Neural crest cell (in vitro differentiated cells): ENCODE measurements at places on chromosomes 6 and 20. TPM values are rescaled to one million over a fixed set of nuclear protein-coding genes. Genes with fewer than 3 reads are reported as not detected.

Gene PLA2G7
- 0.26 and 0.27 TPM in 2 replicates for total RNA-seq

Gene CTAGE9
- not detected in 2 replicates for total RNA-seq

Gene DDO
- not detected in 2 replicates for total RNA-seq

Gene FAM209B
- 0.55 TPM in 1 of 2 replicates, not detected in the other for total RNA-seq

Gene BNIP5
- total RNA-seq: not detected in 2 replicates

Gene ANGPT4
- 0.07 TPM in 1 of 2 replicates, not detected in the other for total RNA-seq

Gene PNPLA1
- total RNA-seq: not detected in 2 replicates

Gene ZC2HC1B
- total RNA-seq: not detected in 2 replicates

Gene COX7A2
- total RNA-seq: 346 and 360 TPM in 2 replicates

Gene B3GALT4
- 2.0 and 2.8 TPM in 2 replicates for total RNA-seq

Gene MUC21
- total RNA-seq: not detected in 2 replicates

Gene SPATA25
- 0.41 and 2.2 TPM in 2 replicates for total RNA-seq

Gene CYP21A2
- total RNA-seq: 0.23 TPM in 2 replicates

Gene FUT9
- total RNA-seq: 2.0 and 2.2 TPM in 2 replicates

Gene ZC3H12D
- total RNA-seq: 0.14 and 0.16 TPM in 2 replicates

Gene DDX43
- total RNA-seq: not detected in 2 replicates

Gene CD93
- 0.44 and 0.50 TPM in 2 replicates for total RNA-seq

Gene MSH5
- total RNA-seq: 79.5 and 86.2 TPM in 2 replicates

Gene NMBR
- 0.35 TPM in 1 of 2 replicates, not detected in the other for total RNA-seq

Gene BHLHE23
- total RNA-seq: not detected in 2 replicates

Gene TSPO2
- total RNA-seq: not detected in 2 replicates

Gene PARD6B
- total RNA-seq: 9.5 and 9.8 TPM in 2 replicates

Gene GABRR1
- total RNA-seq: 0.12 TPM in 1 of 2 replicates, not detected in the other

Gene EFHC1
- total RNA-seq: 43.7 and 46.0 TPM in 2 replicates

Gene CPNE5
- 0.54 and 1.0 TPM in 2 replicates for total RNA-seq

Gene OR2H2
- total RNA-seq: not detected in 2 replicates

Gene PNRC1
- 42.0 and 51.4 TPM in 2 replicates for total RNA-seq

Gene MEI4
- 0.44 and 0.64 TPM in 2 replicates for total RNA-seq

Gene MPIG6B
- total RNA-seq: not detected in 2 replicates

Gene AP5S1
- total RNA-seq: 9.3 and 12.8 TPM in 2 replicates

Gene VNN1
- not detected in 2 replicates for total RNA-seq

Gene ULBP1
- 2.3 and 2.5 TPM in 2 replicates for total RNA-seq

Gene KHDRBS2
- 7.0 and 7.3 TPM in 2 replicates for total RNA-seq

Gene MAS1
- total RNA-seq: not detected in 2 replicates

Gene SFTA2
- not detected in 2 replicates for total RNA-seq

Gene BCL2L1
- 74.3 and 74.8 TPM in 2 replicates for total RNA-seq

Gene ALDH5A1
- total RNA-seq: 12.9 and 14.4 TPM in 2 replicates

Gene OLIG3
- total RNA-seq: 0.14 and 0.63 TPM in 2 replicates

Gene ADAM33
- 3.0 and 3.2 TPM in 2 replicates for total RNA-seq

Gene MAVS
- total RNA-seq: 37.2 and 38.3 TPM in 2 replicates

Gene GDAP1L1
- 10.0 and 10.9 TPM in 2 replicates for total RNA-seq

Gene EYS
- 0.40 and 0.48 TPM in 2 replicates for total RNA-seq

Gene ASIP
- not detected in 2 replicates for total RNA-seq

Gene CCN5
- total RNA-seq: not detected in 2 replicates

Gene RNF182
- total RNA-seq: 2.3 and 3.0 TPM in 2 replicates

Gene CENPW
- 69.2 and 71.0 TPM in 2 replicates for total RNA-seq

Gene RAB22A
- 15.5 and 16.1 TPM in 2 replicates for total RNA-seq

Gene SDC4
- 11.4 and 11.5 TPM in 2 replicates for total RNA-seq
